ENCODE measurements at places on chromosomes 16 and 17.

DNA sequence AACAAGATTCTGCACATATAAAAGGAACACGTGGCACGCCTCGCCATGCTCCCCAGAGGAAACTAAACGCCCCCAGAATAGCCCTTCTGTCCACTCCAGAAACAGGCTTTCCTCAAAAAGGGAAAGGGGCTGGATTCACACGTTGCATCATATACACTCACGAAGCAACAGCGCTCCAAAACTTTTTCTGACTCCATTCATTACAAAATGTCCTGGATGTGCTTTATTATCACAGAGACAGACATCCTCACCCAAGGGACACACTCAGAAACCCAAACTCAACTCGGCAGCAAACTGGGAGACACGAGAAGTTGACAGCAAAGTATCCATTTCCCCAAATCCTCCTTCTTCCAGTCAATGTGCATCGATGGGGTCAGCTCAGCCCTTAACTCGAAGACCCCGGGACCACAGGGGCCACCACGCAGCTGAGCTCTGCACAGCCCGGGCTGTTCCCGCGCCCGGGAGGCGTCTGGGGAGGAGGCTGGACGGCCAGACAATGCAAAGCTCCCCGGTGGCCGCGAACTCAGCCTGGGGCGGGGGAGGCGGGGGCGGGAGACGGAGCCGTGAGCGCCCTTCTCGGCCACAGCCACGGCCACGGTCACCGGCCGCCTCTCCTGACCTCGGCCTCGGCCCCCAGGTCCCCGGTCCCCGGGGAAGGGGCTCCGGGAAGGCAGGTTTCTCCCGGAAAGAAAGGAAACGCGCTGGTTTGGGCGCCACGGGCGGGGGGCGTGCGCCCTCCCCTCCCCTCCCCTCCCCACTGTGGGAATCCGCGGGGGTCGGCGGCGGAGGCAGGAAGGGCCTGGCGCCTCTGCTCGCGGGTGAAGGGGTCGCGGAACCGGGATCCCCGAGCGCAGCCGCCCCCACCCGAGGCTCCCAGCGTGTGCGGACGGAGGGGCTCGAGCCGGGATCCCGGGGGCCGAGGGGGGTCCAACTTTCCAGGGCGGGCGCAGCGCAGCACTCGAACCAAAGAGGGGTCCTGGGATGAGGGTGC, 1.2 kb downstream of the NXN start:
- no peak for DNase-seq

GRCh38 chr16:51880776-51881175, 666.2 kb downstream of the TOX3 start:
- no peak for DNase-seq

DNA sequence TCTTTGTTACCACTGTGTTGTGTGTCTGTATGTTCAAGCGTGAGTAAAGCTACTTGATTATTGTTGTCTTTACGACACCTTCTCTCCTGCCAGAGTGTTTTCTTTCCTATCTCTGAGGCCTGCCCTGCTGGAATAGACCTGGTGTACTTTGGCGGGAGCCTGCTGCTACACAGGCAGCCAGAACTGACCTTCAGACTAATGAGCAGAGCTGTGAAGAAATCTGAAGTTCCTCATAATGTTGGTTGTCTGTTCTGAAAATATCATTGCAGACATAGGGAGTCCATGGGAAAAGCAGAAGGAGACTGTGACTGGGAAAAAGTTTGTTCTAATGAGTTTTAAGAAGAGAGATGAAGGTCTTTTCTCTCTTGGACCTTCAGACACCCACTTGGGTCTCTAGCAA, 9.8 kb downstream of the RHOT1 start:
- DNase-seq: no peak

DNA sequence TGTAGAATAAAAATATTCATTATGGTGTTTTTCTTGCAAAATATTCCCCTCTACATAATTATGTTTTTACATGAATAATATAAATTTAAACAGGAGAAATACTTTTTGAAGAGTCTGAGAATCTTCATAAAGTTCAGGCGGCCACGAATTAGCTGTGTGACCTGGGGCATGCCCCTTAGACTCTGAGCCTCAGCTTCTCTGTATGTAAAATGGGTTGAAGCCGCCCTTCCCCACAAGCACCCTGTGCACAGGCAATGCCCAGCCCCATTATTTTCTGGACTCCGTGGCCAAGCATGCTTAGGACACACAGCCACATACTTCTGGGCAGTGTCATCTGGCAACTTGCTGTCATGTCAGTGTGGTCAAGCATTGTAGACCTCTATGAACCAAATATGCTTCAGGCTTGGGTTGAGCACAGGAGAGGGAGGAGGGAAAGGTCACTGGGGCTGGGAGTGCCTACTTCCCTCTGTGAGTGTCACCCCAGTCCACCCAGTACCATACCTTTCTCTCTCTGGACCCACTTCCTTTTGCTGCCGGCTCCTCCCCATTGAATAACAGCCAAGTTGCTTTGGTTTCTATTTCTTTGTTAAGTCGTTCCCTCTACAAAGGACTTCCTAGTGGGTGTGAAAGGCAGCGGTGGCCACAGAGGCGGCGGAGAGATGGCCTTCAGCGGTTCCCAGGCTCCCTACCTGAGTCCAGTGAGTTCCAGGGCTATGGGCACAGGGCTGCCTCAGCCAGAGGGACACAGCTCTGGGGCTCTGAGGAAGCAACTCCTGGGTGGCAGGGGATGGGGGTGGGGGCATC, at the start of gene LGALS9:
Gene LGALS9 (plus strand): TSS at position 582 of the 804 bp plus-strand sequence. CDS start 78 bp downstream, at position 660.
- DNase-seq: peak; percentile 16

DNA sequence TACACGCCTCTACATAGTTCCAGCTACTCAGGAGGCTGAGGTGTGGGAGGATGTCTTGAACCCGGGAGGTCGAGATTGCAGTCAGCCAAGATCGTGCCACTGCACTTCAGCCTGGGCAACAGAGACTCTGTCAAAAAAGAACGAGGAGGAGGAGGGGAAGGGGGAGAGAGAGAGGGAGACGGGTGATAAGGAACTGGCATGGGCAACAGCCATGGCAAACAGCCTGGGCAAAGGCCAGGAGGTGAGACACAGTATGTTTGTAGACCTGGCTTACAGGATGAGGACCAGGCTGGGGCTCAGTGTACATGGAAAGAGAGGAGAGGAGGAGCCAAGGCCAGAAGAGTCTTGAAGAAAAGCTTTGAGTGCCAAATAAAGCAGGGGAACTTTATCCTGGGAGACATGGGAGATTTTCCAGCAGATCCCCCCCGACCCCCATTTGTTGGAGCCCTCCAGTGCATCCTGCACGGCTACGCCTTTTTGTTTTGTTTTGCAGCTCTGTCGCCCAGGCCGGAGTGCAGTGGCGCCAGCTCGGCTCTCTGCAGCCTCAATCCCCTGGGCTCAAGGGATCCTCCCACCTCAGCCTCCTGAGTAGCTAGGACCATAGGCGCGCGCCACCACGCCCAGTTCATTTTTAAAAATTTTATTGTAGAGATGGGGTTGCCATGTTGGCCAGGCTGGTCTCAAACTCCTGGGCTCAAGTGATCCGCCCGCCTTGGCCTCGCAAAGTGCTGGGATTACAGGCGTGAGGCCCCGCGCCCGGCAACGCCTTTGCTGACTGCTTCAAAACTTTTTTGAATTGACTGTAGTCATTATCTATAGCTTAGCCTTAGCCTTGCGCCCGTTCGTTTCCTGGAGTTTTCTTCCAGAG, 1.3 kb upstream of the ALKBH5 start:
- no peak for DNase-seq

- peak; percentile 76 for DNase-seq
Measured at GRCh38 chr17:30477083-30477773, at the start of gene GOSR1. Gene GOSR1 (plus strand): TSS chr17:30477408. CDS start chr17:30477434, 26 bp downstream.

DNA sequence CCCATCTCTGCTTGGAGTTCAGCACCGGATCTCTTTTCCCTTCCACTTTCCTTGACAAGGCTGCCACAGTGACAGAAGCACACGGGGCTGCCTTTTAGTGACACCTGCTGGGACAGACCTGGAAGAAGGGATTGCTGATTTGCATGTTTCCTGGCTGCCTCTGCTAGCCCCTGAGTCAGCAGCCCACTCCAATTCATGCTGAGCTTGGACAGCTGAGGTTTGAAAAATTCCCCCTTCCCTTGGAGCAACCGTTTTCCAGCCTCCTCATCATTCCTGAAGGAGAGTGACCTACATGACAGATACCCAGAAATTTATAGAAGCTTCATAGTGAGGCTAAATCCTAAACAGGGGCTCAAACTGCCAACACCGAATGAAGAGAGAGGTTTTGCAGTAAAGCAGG, 18.8 kb upstream of the RBL2 start:
- DNase-seq: no peak

GRCh38 chr17:21511363-21512195, 135.4 kb downstream of the KCNJ12 start:
- peak; percentile 25 for DNase-seq

GRCh38 chr16:14487579-14487978, 142.5 kb downstream of the PARN start:
- peak; percentile 54 for DNase-seq

GRCh38 chr17:20116683-20117309, 107.6 kb downstream of the SPECC1 start:
- peak; percentile 19 for DNase-seq

GRCh38 chr17:27456681-27457359, 572 bp downstream of the KSR1 start:
- no peak for DNase-seq

GRCh38 chr16:72793017-72793416, 254.9 kb downstream of the ZFHX3 start:
- no peak for DNase-seq

- DNase-seq: no peak
Measured at GRCh38 chr17:48529683-48530009, 1.2 kb downstream of the HOXB1 start.

- no peak for DNase-seq
Measured at GRCh38 chr16:14559809-14560241, 70.2 kb downstream of the PARN start.

- no peak for DNase-seq
Measured at GRCh38 chr17:55601874-55602364, 90.7 kb upstream of the SMIM36 start.

- DNase-seq: no peak
Measured at GRCh38 chr17:42266918-42267766, 9.0 kb downstream of the STAT5B start.

DNA sequence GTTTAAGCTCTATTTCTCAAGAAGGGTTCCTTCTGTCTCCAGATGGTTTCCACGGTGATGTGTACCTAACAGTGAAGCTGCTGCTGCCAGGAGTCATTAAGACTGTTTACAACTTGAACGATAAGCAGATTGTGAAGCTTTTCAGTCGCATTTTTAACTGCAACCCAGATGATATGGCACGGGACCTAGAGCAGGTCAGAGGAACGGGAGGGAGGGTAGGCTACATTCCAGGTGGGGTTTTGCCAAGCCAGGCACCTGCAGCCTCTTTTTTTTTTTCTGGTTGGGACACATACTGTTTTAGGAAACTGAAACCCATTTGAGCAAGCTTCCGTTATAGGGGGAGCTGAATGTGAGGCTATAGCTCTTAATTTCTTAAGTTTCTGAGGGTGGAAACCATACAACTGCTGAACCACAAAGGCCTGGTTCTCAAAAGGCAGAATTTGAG, 10.6 kb downstream of the LIG3 start:
- no peak for DNase-seq

- no peak for DNase-seq
Measured at GRCh38 chr17:45784293-45784740, at the start of gene CRHR1. Gene CRHR1 (plus strand): TSS chr17:45784320. CDS start chr17:45784545, 225 bp downstream.

DNA sequence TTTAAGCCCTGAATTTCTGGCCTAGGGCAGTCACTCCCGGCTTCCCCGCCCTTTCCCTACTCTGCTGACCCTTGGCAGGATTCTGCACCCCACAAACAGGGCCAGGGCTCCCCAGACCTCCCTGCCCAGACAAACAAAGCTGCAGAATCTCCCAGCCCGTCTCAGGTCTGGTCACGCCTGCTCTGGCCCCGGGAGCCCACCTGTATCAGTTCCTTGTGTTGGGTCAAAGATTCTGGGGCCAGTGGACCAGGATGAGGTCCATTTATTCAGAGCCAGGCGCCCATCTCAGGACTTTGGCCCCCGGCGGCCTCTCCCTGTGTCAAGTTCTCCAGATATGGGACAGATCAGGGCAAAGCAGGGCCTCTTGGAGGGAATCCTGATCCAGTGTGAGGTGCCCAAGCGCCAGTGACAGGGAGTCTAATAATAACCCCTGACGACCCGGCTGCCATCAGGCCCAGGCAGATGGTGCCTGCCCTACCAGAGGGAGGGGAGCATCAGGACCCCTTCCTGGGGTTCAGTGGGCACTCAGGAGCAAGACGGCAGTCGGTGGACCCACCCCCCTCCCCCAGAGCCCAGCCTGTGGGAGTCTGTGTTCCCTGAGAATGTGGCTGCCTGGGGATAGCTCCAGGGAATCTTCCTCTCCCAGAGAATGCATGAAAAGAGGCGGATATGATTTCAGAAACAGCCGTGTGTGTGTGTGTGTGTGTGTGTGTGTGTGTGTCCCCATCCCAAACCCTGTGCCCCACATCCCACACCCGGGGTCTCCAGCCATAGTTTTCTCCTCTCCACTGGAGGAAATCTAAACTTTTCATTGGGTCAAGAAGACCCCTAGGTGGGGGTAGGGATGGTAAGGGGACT, 1.3 kb downstream of the TTYH2 start:
- DNase-seq: no peak

DNA sequence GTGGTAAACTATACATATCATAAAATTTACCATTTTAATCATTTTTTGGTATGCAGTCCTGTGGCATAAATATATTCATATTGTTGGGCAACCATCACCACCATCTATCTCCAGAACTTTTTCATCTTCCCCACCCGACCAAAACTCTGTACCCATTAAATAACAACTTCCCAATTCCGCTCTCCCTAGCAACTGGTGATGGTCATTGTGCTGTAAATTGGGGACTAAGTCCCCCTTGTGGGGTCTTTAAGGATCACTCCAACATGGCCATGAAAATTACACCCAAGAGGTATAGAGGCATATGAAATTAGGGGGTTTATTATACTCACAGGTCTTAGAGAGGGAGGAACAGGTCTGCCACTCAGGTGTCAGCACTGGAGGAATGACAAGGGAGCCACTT, 57.4 kb upstream of the NKD1 start:
- no peak for DNase-seq

- DNase-seq: no peak
Measured at GRCh38 chr17:16150251-16150856, 65.0 kb downstream of the NCOR1 start.

- DNase-seq: no peak
Measured at GRCh38 chr17:80036715-80037477, 454 bp downstream of the CCDC40 start.
